ENCODE measurements at places on chromosomes 16 and 17.

GRCh38 chr16:50290856-50291255, 24.5 kb downstream of the ADCY7 start:
- H3K4me3 ChIP-seq: no peak overlapping the region
- no peaks in the 10 kb centered on the region for H3K27me3 ChIP-seq
- peaks cover 56% of the 10 kb centered on the region for H3K36me3 ChIP-seq
- no peak for DNase-seq

DNA sequence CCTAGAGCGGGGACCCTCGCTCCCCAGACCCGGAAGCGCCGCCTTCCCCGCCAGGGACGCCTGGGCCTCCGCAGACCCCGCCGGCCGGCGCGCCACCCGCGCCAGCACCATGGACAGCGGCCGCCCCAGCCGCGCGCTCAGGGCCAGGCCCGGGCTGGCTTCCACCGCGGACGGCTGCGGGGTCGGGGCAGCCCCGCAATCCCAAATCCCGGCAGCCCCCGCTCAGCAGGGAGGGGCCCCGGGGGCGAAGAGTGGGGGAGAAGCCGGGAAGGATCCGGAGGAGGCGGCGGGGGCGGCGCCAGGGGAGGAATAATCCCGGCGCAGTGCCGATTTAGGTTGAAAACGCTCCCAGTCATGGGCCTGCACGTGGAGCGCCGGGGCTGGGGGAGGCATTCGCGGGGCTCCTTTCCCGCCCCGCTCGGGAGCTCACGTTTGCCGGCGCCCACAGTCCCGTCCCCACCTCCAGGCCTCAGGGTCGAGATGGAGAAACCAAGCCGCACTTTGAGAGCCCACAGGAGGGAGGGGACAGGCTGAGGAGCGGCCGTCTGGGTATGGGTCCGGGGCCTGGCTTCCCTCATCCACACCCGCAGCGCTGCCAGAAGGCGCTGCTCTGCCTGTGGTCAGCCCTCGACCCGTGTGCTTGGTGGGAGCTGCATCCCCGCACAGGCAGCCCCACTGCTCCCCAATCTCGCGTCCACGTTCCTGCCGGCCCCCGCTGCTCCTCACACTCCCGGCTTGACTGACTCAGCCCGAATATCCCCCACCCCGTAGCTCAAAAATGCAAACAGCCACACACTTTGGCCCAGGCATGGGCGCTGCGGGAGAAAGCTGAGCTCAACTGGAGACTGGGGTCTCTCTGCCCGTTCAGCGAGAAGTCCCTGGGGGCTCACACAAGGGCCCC, 4.7 kb downstream of the FBXL16 start:
- H3K4me1 ChIP-seq: peaks cover 14% of the 10 kb centered on the region
- no peaks in the 10 kb centered on the region for H3K36me3 ChIP-seq
- peak; percentile 41 for DNase-seq
- no peak overlapping the region for H3K27ac ChIP-seq
- H3K4me3 ChIP-seq: no peak overlapping the region
- peaks cover 27% of the 10 kb centered on the region for H3K27me3 ChIP-seq

DNA sequence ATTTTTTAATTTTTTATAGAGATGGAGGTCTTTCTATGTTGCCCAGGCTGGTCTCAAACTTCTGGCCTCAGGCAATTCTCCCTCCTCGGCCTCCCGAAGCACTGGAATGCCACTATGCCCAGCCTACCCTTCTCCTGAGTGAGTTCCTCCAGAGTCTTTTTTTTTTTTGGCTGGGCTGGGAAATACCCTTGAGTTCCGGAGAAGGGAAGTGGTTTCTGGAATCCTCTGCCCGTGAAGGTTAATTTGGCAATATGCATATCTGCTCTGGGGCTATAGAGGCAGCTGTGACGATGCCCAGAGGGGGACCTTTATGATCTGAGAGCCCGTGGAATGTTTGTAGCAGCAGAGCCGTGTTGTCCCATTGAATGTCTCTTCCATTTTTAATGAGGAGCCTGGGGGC, 217.5 kb downstream of the RBFOX1 start:
- DNase-seq: no peak
- H3K4me3 ChIP-seq: no peak overlapping the region
- no peaks in the 10 kb centered on the region for H3K36me3 ChIP-seq

- peak overlapping the region; percentile 97 for H3K27ac ChIP-seq
- peak overlapping the region; percentile 96 for H3K4me3 ChIP-seq
- H3K27me3 ChIP-seq: no peaks in the 10 kb centered on the region
- peaks cover 41% of the 10 kb centered on the region for H3K36me3 ChIP-seq
- H3K4me1 ChIP-seq: peaks cover 32% of the 10 kb centered on the region
- DNase-seq: no peak
Observed at GRCh38 chr17:68036304-68037147, 991 bp downstream of the KPNA2 start.

DNA sequence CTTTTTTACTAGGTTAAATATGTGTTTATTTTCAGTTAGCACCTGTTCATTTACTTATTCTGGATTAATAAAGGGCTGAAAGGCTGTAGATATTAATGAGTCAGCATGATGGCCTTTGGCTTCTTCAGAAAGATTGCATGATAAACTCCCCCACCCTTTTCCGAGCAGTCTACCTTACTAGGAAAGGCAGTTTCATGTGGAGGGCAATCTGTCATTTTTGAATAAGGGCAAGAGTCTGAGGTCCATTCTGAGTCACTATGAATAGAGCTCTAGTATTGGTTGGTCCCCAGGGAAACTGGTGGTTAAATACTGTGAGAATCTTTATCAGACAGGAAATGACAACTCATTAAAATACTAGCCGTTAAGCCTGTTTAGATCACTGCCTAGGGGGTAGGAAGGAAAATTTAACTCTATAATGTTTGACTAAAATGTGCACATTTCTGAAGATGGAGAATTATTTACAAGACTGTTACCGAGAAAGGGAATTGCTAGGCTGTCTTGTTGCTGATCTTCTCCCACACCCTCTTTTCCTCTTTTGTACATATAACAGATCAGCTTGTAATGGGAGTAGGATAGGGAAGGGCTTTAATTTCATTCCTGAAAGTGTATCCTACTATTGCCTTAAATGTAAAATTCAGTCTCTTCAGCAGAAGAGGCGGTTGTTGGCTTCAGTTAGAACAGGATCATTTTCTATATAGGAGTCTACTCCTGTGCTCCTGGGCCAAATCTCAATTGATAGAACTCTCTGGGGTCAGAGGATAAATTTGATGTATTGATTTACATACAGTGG, 63.3 kb downstream of the TUBD1 start:
- peaks cover 25% of the 10 kb centered on the region for H3K36me3 ChIP-seq
- H3K4me1 ChIP-seq: peaks cover 83% of the 10 kb centered on the region
- H3K27me3 ChIP-seq: no peaks in the 10 kb centered on the region
- H3K4me3 ChIP-seq: peak overlapping the region; percentile 71
- peak; percentile 59 for DNase-seq

- H3K27ac ChIP-seq: no peak overlapping the region
- no peak for DNase-seq
- H3K36me3 ChIP-seq: no peaks in the 10 kb centered on the region
- no peaks in the 10 kb centered on the region for H3K27me3 ChIP-seq
Observed at GRCh38 chr16:51359141-51359955, 208.3 kb upstream of the SALL1 start.

DNA sequence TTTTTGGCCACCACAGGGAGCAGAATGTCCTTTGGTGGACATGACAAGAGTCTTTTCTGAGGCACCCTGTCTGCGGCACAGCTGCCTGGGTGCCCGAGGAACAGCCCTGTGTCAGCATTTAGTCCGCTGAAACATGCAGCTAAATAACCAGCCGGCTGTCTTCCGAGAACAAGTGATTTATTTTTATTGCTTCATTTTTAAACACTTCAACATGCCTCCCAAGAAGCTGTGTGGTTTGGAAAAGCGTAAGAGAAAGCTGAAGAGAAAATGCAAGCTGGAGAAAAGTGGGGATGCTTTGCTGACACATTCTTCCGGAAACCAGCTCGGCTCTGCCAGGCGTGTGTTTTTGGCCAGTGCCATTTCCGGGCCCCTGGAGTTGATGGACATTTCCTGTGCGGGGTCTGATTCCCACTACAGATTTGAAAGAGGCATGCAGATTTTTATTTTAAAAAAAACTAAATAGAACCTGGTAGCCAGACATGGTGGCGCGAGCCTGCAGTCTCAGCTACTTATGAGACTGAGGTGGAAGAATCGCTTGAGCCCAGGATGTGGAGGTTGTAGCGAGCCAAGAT, 94.7 kb downstream of the SEC14L1 start:
- DNase-seq: peak; percentile 42
- H3K27ac ChIP-seq: peak overlapping the region; percentile 89
- peak overlapping the region; percentile 66 for H3K4me3 ChIP-seq
- H3K4me1 ChIP-seq: peaks cover 21% of the 10 kb centered on the region
- no peaks in the 10 kb centered on the region for H3K27me3 ChIP-seq

- no peak for DNase-seq
- H3K36me3 ChIP-seq: peaks cover 9% of the 10 kb centered on the region
- H3K27ac ChIP-seq: peak overlapping the region; percentile 99
- H3K4me1 ChIP-seq: peaks cover 34% of the 10 kb centered on the region
Observed at GRCh38 chr17:44502598-44503146, 534 bp downstream of the GPATCH8 start.

- no peak overlapping the region for H3K4me3 ChIP-seq
- H3K36me3 ChIP-seq: no peaks in the 10 kb centered on the region
- no peaks in the 10 kb centered on the region for H3K27me3 ChIP-seq
- H3K4me1 ChIP-seq: no peaks in the 10 kb centered on the region
- no peak overlapping the region for H3K27ac ChIP-seq
Observed at GRCh38 chr16:56888806-56889205, 23.8 kb downstream of the SLC12A3 start.

DNA sequence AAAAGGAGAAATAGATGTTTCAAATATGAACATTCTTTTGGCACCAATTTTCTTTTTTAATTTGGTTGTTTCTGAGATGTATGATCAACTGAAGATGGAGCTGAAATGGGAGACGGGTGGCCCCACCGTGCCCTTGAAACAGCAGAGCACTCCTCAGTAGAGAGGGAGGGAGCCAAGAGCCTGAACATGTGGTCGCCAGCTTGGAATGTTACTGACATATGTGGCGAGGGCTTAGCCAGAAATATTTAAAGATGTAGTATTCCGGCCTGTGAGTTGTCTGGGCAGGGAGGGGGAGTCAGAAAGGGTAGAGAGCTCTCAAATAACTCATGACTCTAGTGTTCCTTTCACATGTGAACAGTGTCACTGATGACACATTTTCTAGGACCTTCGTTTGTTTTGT, 13.3 kb upstream of the MRC2 start:
- peaks cover 35% of the 10 kb centered on the region for H3K36me3 ChIP-seq
- DNase-seq: no peak
- H3K27me3 ChIP-seq: no peaks in the 10 kb centered on the region
- H3K4me1 ChIP-seq: peaks cover 10% of the 10 kb centered on the region
- H3K4me3 ChIP-seq: no peak overlapping the region

DNA sequence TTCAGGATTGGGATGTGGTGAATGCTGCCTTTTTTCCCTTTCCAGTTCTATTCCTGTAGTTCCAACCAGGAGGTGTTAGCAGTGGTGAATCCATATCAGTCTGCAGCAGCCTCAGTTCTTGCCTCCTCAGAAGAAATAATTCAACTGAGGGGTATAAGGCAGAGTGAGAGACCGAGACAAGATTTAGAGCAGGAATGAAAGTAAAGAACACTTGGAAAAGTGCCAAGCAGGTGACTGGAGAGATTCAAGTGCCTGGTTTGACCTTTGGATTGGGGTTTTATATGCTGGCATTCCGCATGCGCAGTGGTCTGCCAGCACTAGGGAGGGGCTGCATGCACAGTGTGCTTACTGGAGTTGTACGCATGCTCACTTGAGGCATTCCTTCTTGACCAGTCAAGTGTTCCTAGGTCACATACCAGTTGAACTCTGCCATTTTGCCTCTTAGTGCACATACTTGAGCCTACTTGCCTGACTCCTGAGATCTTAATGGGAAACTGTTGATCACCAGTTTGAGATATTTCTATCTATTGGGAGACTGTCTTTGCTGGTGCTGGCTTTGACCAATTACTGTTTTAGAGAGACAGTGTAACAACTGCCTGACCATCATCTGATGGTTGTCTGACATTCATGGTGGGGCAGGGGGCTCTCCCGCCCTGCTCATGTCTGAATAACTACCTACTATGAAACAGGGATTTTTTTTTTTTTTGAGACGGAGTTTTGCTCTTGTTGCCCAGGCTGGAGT, 680 bp upstream of the CCL15 start:
- H3K27me3 ChIP-seq: peaks cover 2% of the 10 kb centered on the region
- H3K4me3 ChIP-seq: no peak overlapping the region
- DNase-seq: no peak
- peaks cover 7% of the 10 kb centered on the region for H3K4me1 ChIP-seq

DNA sequence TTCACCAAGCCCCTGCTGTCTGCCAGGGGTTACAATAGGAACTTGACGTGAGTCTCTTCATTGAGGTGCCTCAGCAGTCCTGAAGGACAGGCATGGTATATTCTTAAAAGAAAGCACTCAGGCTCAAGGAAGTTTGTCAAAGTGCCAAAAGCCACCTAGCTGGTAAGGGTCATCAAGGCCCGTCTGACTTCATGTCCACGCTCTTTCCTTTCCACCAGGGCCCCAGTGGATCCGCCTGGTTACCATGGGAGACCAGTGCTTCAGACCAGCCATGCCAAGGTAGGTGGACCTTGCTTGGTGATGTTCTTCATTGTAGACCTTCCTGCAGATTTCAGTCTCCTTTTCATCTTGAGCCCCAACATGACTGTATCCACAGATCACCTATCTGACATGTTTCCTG, 27.6 kb upstream of the CCL1 start:
- H3K36me3 ChIP-seq: no peaks in the 10 kb centered on the region
- H3K27me3 ChIP-seq: peaks cover 32% of the 10 kb centered on the region
- H3K4me3 ChIP-seq: no peak overlapping the region
- H3K27ac ChIP-seq: no peak overlapping the region

GRCh38 chr16:68936736-68937631, 93.7 kb downstream of the TANGO6 start:
- H3K4me1 ChIP-seq: peaks cover 15% of the 10 kb centered on the region
- no peak overlapping the region for H3K4me3 ChIP-seq
- H3K36me3 ChIP-seq: peaks cover 24% of the 10 kb centered on the region
- H3K27ac ChIP-seq: no peak overlapping the region

DNA sequence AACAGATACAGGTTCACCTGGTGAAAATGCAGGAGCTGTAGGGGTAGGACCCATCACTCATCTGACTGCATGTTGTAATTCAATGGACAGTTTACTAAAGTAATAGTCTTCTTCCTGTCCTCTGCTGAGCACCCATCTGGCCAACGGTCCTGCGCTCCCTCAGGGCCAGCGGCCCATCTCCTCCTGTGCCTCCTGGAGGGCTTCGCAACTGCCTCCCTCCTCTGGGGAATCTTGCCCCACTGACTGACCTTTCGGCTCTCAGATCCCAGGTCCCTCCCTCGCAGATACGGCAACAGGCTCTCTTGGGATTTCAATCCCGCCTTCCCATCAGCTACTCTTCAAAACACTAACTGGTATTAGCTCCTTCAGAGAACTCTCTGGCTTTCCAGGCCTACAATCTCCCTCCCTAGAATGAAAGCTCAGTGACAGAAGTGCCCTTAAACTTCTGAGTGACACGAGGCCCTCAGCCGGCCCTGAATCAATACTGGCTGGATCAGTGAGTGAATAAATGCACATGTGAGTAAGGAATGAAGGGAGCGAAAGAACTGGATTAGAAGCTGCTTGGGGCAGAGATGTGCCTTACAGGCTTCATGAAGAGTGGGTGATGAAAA, 1.3 kb downstream of the PEMT start:
- peaks cover 27% of the 10 kb centered on the region for H3K4me1 ChIP-seq
- no peaks in the 10 kb centered on the region for H3K27me3 ChIP-seq
- H3K27ac ChIP-seq: peak overlapping the region; percentile 92

Data from activated CD4-positive, alpha-beta T cell treated with anti-CD3 and anti-CD28 coated beads, Interleukin-2, amount 10 ng/mL, durations not matched to agents 7 days and 5 days (primary cell).